ENCODE measurements at places on chromosomes 2 and 18.

GRCh38 chr2:105038383-105039061 is 653 bp downstream of the MRPS9 start:
- peak; percentile 8 for DNase-seq

- DNase-seq, result no peak
Observed at GRCh38 chr18:77608807-77609206, 359.2 kb downstream of the GALR1 start.

- DNase-seq, result no peak
Observed at GRCh38 chr2:211373203-211373602, 816.8 kb downstream of the CPS1 start.

DNA sequence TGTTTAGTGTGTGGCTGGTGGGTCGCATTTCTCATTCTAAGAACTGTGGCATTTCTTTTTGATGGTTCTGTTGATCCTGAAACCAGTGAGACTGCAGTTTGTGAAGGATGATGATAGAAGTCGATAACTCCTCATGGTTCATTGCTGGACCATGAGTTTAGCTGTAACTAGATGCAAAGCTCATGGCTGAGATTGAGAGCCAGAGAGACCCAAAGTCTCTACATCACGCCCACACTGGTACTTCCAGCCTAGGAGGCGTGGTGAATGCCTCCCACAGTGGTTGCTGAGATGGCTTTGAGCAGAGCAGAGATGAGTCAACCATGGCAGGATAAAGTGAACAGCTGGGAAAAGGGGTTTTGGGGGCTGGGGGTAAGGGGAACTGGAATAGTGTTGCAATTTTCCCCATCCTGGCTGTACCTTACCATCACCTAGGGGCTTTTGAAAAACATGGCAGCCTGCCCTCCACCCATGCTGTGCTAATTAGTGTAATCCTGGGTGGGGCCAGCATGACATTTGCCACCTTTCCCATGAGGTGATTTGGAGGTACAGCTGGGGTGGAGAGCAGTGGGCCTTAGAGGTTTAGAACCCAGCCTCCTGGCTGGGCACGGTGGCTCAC is 24.1 kb downstream of the INPP4A start:
- DNase-seq, result peak; percentile 90

- peak; percentile 4 for DNase-seq
Observed at GRCh38 chr2:72605836-72606442, 219.9 kb downstream of the EXOC6B start.

GRCh38 chr2:18123577-18123976 is 245.1 kb downstream of the KCNS3 start:
- DNase-seq, result no peak

- DNase-seq, result no peak
Observed at GRCh38 chr2:191217580-191217979, 27.6 kb upstream of the MYO1B start.

DNA sequence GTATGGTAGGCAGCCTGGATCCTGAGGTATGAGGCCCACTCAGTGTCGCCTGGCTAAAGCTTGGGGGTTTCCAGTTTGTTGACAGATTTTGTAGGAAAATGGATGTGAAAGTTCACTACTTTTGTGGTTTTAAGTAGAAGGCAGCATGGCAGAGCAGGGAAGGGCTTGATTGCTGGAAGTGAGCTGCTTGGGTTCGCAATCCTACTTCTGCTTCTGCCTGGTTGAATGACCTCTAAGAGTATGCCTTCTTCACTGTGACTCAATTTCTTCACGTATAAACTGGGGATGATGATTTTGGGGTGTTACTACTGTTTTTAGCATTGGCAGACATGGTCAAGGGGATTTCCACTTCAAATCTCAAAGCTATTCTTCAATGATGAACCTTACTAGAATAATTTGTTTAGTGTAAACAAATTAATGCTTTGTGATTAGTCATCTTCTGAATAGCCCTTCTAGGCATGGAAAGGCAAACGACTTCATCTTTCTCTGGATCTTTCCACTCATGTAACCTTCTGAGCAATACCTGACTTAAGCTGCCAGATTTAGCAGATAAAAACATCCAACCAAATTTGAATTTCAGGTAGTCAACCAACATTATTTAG is 13.2 kb downstream of the BMP10 start:
- DNase-seq, result peak; percentile 20

DNA sequence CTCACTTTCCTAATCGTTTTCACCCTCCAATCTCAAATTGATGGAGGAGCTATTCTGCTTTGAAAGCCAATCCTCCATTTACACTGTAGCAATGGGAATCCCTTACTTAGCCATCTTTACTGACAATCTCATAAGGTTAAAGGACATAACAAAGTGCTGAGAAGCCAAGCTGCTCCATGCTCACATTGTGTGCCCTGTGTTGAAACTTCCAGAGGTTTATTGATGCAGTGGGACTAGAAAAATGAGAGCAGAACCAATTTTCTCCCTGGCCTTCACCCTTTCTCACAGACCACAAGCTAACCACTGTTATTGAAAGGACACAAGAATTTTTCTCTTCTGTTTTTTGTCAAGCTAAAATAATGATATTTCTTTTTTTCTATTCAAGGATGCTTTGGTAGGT is 63.8 kb downstream of the CSRNP3 start:
- DNase-seq, result no peak

DNA sequence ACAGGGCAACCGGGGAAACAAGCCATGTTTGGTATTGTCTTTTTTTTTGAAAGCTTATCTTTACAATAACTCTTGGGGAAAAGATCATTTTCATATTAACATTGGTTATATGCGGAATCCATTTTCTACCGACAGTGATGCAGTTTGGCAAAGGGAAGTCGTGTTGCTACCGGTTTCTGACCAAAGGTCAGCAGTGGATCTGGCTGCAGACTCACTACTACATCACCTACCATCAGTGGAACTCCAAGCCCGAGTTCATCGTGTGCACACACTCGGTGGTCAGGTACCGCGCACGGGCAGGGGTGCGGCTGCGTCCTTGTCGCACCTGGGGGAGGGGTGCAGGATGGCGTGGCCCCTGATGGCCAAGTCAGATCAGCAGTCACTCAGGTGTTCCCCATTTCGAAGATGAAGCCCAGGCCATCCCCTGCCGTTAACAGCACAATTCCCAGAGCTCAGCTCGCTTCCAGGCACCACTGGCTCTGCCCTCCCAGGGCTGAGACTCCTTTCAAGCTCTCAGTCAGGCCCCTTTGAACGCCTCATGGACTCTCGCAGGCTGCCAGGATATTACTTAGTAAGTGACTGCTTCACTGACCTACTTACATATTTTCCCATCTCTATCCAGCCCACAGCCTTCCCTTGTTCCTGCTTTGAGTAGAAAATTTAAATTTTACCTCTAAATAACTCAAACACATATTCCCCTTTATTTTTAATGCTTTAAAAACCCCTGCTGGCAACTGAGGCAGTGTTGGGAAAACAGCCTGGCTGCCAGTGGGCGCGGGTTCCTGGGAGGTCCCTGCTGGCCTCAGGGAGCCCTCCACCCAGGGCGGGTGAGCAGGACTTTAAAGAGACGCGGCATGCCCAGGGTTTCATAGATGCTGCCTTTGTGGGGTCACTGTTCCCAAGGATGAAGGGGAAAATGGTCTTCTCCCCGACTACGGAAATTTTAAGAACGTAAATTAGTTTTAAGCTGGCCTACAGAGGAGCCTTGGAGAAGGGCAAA is 33.6 kb upstream of the RPL31 start:
- DNase-seq, result no peak

GRCh38 chr18:35424356-35424755 is 47.2 kb upstream of the ZNF396 start:
- DNase-seq, result no peak

GRCh38 chr2:150806336-150806735 is 318.9 kb upstream of the RND3 start:
- DNase-seq, result no peak

GRCh38 chr2:16716024-16716423 is 50.4 kb upstream of the CYRIA start:
- DNase-seq, result no peak

DNA sequence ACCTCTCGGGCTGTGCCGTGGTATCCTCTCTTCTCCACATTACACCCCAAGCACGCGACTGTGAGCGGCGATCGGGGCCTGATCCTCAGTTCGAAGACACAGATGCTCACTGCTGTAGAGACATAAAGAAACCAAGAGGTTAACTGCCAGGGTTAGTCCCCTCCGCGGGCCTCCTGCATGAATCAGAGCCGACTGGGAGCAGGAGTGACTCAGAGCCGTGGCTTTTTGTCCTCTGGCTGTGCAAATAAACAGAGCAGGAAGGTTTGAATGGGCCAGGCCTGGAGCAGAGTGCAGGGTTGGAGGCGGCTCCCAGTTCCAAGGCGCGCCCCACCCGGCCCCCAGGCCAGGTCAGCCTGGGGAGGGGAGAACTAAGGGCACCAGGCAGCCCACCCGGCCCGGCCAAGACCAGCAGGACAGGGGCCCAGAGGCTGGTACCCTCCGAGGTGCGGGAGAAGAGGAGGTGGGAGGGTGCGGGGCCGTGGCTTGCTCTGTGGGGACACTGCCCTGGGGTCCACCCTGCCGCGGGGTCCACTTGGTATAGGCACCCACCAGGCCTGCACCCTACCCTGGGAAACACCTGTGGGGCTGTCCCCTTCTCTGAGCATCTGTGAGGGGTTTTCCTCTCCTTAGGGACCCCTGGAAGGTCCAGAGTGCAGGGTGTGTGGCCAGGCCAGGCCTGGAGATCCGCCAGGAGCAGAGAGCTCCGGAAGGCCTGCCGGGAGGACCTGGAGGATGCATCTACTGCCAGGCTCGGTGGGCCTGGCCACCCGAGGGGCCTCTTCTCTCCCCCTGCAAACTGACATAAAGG is 16.5 kb downstream of the TWIST2 start:
- DNase-seq, result peak; percentile 57

GRCh38 chr2:150174056-150174805 is 313.2 kb downstream of the RND3 start:
- DNase-seq, result no peak

DNA sequence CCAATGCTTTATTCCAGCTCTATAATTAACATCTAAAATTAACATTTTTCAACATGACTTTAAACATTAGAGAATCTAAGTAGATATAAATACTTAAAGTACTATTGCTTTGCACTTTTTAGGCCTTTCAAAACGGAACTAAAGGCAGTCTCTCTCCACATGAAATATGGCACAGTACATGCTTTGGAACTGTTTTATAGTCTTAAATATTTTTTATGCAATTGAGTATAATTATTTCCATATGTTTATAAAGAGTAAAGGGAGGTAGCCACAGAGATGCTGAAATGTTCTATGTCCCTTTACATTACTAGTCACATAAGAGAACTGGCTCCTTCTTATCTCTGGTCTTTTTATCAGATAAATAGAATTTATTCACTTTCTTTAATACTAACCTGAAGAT is 674.0 kb downstream of the PLCL1 start:
- DNase-seq, result no peak

GRCh38 chr2:202608142-202608852 is 26.5 kb upstream of the FAM117B start:
- no peak for DNase-seq

GRCh38 chr2:144472911-144473310 is 47.0 kb downstream of the ZEB2 start:
- no peak for DNase-seq

- no peak for DNase-seq
Observed at GRCh38 chr2:4134551-4135550, 431.5 kb downstream of the DCDC2C start.

DNA sequence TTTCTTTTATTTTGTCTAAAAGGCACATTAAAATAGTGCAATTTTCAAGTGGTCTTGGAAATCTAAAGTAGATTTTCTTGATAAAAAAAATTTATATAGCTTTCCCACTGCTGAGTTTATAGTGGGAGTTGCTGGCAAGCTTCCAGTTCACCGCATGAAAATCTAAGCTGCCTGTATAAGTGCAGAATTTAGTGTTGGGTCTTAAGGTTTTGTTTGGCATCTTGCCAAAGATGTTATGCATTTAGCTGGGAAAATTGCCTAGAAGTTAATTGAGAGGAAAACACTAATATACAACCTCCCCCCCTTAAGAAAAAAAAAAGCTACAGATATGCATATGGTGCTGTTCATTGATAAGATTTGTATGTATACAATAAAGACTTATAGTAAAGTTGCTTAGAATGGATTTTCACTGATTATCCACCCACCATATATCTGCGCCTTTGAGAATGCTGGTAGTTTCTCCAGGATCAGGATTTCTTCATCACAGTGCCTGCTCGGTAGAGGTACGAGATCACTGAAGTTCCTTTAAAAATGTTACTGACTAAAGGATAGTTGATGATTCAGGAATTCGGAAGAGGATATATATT is 803.2 kb upstream of the POU3F3 start:
- no peak for DNase-seq

GRCh38 chr18:47737956-47738355 is 192.5 kb downstream of the SMAD2 start:
- DNase-seq, result no peak

GRCh38 chr2:14257801-14258507 is 374.6 kb upstream of the LRATD1 start:
- DNase-seq, result no peak

DNA sequence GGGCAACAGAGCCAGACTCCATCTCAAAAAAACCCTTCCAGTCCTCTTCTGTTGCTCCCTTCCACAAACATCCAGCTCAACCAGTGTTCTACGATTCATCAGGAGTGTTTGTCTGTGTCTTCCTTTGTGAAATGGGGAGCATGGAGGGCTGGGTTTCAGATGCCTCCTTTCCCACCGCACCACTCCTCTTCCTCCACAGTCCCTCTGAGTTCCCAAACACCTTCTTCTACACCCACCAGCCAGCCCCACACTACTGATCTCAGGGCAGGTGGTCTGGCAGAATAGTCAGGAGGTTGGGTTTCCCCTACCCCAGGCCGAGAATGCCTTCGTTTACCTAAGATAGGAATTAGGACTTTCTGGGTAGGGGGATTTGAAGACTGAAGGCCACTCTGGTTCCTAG is 36.9 kb downstream of the NGEF start:
- no peak for DNase-seq

- no peak for DNase-seq
Observed at GRCh38 chr2:586641-587076, 90.5 kb downstream of the TMEM18 start.

- DNase-seq, result no peak
Observed at GRCh38 chr18:55508651-55509050, 79.3 kb downstream of the TCF4 start.

DNA sequence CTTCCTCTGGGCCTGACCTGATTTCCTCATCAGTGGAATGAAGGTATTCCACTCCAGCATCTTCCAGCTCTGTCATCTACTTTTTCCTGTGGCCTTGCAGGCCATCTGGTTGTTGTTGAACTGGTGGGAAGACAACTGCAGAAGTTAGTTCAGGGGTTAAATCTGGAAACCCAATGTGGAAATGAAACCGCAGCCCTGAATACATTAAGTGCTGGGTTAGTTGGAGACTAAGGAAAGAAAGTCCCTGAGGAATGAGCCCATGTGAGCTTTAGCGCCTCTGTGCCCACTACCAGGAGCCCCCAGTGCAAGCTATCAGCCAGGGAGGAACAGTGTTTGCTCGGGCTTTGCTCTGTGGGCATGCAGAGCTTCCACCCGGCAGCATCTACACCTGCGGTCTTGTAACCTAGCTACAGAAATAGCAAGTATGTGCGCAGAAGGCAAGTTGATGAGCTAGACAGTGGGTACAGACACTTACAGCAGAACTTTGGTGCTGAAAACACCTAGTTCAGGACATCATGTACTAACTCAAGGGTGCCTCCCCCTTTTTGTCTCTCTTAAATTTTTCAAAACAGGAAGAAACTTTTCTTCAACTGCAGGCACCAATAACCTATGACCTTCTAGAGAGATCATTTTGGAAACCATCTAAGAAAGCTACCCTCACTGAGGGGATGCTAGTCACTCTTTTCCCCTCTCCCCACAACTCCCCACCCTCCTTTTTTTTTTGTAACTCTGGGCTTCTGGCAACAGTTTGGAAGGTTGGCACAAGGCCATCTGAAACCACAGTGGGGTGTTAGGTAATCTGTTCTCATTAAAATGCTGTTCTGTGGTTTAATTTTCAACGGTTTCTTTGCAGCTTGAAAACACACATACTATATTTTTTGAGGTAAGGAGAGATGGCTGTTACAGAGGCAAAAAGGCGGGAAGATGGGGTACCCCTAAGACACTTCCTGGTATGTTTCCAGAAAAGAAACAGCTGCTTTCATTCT is 18.3 kb upstream of the CXCR4 start:
- peak; percentile 57 for DNase-seq

Data from activated CD4-positive, alpha-beta T cell treated with anti-CD3 and anti-CD28 coated beads, Interleukin-2, amount 50 U/mL, for 16 hours (primary cell).